Stimulated activated CD8-positive, alpha-beta memory T cell treated with anti-CD3 and anti-CD28 coated beads, Interleukin-4, amount 100 ng/mL, for 4 hours (primary cell): ENCODE measurements at places on chromosomes 3 and 15.

DNA sequence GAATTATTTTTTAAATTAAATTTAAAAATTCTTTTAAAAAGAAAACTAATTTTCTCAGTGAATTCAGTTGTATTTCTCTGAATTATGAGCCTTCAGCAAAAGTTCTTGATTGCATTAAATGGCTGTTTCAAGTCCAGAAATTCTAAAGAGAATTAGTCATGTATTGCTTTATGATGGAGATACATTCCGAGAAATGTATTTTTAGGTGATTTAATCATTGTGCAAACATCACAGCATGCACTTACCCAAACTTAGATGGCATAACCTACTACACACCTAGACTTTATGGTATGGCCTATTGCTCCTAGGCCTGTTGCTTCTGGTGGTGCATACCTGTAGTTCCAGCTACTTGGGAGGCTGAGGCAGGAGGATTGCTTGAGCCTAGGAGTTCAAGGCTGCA is 44.3 kb upstream of the GCNT3 start:
- DNase-seq: no peak

DNA sequence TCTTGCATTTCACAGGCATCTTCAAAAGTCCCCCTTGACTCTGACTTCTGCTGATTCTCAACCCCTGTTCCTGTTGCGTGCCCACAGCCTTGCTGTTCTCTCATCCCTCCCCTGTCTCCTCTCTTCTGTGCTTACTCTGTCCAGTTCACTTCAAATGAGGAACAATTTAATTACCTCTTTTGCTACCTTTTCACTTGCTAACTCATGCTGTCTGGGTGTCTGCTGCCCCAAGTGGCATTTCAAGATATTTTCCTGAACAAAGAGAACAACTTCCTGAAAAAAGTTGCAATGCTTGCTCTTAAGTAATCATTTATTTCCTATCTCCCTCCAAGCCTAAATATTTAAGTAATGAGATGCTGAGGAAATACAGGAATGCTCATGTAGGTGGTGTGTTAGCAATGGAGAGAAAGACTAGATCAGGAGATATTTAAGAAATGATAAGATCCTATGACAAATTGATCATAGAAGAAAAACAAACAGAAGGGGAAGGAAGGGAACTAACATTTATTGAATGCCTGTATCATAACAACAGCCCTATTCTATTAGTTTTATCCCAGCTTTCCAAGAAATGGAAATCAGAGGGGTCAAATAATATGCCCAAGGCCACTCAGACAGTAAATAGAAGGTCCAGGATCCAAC is 42.2 kb downstream of the SV2B start:
- no peak for DNase-seq

- no peak for DNase-seq
Observed at GRCh38 chr15:70252056-70252950, 154.6 kb upstream of the TLE3 start.

- DNase-seq: no peak
Observed at GRCh38 chr3:124246376-124246775, 254.5 kb upstream of the ROPN1 start.

DNA sequence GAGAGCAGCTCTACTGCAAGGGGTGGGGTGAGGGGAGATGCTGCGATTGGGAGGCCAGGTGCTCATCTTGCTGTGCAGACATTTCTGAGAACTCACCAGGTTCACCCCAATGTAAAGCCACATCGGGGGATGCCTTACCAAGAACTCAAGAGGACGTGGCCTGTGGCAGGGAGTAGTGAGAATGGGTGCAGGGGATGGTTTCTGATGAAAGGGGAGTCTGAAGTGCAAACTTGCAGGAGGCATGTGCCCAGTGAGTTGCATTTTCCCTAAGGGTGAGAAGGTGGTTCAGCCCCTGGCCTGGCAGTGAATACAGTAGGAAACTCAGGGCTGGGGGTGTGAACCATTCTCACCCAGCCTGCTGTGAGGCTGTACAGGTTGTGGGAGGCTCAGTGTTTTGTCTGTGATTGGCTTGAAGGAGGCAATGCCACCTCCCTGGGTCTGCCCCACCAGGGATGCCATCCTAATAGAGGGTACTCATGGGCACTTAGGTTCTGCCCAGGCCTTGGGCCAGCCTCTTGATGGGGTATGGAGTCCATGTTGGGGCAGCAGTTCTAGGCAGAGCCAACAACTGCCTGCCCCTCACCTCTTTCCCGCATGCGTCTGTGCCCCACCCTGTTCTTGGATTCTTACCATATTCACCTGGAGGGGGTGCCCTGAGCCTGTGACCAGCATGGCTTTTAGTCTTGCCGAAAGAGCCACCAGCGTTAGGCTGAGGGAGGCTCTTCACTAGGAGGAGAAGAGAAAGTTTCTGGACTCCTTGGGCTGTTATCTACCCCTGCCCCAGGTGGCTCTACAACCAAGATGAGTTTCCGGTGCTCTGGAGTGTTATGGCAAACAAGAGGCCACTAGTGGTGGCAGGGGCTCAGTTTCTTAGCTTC is 4.5 kb downstream of the HEMK1 start:
- peak; percentile 45 for DNase-seq
